ENCODE measurements at places on chromosomes 5 and 9.

- no peak for DNase-seq
Observed at GRCh38 chr5:11851416-11851815, 52.8 kb downstream of the CTNND2 start.

DNA sequence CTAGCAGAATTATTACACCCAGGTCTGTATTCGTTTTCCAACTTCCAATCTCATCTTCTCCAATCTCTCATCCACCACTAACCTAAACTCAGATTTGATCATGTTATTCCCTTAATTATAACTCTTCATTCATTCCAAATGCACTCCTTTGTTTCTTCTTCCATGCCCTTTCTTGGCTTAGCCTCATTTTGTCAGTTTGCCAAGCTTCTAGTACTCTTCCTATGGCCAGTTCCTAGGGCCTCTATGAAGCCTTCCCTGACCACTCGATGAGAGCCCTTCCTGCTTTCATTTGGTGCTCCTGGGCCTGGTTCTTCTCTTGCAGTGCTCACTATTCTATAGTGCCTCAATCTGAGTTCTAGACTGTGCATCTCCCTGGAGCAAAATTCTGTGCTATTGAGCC is 5.8 kb downstream of the FAM219A start:
- DNase-seq = no peak

- DNase-seq = no peak
Observed at GRCh38 chr5:77483682-77484081, 8.4 kb downstream of the WDR41 start.

- DNase-seq = no peak
Observed at GRCh38 chr9:95316274-95316673, 1.2 kb downstream of the FANCC start.

DNA sequence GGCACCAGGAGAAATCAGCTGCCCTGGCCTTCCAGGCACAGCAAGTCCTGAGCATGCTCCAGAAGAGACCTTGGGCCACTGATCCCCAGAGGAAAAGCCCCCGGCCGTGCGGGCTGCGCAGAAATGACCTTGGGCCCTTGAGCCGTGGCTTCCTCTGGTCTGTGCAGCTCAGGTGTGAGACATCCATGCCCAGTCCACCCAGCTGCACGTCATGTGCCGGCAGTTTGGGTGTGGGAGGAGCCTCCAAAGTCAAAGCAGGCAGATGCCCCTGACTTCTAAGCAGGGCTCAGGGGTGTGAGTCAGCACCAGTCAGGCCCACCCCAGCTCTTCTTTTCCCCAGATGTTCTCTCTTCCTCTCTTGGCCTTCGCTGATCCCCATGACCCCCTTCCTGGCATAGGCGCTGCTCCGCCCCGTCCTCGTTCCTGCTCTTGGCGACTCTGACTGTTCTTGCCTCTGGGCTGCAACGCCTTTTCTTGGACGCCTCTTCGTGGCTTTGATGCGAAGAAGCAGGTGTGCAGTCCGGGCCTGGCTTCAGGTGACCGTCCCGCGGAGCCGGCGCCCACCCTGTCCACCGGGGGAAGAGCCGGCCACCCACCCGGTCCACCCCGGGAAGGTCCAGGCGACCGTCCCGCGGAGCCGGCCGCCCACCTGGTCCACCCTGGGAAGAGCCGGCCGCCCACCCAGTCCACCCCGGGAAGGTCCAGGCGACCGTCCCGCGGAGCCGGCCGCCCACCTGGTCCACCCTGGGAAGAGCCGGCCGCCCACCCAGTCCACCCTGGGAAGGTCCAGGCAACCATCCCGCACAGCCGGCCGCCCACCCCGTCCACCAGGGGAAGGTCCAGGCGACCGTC is 5.9 kb upstream of the QSOX2 start:
- no peak for DNase-seq

GRCh38 chr5:10595672-10596309 is 31.9 kb downstream of the ANKRD33B start:
- DNase-seq = no peak

- DNase-seq = no peak
Observed at GRCh38 chr9:68798423-68798822, 93.4 kb downstream of the PIP5K1B start.

- DNase-seq = no peak
Observed at GRCh38 chr5:37478121-37478894, 99.2 kb downstream of the WDR70 start.
